ENCODE measurements at places on chromosomes 2 and 18.

DNA sequence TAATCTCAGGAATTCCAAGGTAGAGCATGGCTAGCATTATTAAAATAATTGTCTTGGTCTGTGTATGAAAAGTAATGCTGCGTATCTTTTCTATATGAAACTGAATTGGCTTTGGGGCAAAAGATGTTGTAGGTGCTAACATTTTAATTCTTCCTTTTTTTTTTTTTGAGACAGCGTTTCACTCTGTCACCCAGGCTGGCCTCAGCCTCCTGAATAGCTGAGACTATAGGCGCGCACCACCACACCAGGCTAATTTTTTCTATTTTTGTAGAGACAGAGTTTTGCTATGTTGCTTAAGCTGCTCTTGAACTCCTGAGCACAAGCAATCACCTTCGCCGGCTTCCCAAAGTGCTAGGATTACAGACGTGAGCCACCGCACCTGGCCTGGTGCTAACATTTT lies 172.6 kb upstream of the STON1 start:
- no peak for DNase-seq

DNA sequence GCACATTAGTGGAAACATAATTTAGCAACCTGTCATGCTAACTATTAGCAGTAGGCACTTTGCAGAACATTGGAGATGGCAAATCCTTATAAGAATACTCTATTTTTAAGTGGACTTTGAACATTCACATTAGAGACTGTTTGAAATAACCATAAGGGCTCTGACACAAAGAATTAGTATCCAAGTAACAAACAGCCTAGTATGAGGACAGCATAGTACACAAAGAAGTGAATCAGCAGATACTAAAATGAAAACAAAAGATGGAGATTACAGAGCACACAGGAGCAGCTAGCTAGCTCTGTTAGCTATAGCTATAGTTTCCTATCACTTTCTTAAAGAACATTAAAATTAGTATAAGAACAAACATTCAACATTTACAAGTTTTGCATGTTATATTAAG lies 256.3 kb upstream of the SPOPL start:
- DNase-seq: no peak

- no peak for DNase-seq
Observed at GRCh38 chr2:64412671-64413070, 41.3 kb upstream of the LGALSL start.

DNA sequence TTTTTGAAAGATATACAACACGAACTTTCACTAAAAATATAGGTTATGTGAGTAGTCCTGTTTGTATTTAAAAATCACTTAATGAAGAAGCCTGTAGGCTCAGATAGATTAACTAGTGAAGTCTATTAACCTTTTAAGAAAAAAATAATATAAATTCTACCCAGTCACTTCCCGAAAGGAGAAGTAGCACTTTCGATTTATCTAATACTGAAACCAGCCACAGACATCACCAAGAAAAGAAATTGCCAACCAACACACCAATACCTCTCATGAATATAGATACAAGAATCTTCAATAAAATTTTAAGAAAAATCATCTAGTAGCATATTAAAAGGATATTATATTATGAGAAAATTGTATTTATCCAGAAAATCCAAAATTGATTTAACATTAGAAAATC lies 160.5 kb downstream of the GALNT13 start:
- DNase-seq: no peak

GRCh38 chr2:199922856-199923255 lies 11.8 kb downstream of the C2orf69 start:
- no peak for DNase-seq

DNA sequence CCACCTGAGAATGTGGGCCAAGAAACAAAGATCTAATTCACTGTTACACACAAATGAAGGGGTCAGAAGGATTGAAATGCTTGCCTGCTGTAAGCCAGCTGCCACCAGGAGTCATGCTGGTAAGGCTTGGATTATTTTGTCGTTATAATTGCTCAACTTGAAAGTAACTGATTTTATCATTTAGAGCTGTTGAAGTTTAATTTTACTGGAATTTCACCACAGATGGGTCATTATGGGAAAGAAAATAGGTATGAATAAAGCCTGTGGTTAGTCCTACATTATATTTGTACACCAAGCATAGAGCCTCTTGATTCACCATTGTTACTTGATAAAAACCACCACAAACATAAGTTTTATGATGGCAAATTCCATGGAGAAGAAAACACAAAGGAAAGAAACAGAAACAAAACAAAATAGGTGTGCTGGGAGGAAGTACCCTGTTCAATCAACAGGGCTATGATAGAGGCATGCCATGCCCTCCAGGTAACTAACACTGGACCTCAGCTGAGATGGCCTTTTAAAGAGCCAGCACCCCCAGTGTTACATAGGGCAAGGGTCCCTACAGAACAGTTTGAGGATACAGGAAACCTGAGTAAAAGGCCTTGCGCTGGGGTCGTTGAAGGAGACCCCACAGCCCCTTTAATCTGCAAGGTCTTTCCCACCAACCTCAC lies 3.0 kb downstream of the CLEC4F start:
- DNase-seq: no peak

DNA sequence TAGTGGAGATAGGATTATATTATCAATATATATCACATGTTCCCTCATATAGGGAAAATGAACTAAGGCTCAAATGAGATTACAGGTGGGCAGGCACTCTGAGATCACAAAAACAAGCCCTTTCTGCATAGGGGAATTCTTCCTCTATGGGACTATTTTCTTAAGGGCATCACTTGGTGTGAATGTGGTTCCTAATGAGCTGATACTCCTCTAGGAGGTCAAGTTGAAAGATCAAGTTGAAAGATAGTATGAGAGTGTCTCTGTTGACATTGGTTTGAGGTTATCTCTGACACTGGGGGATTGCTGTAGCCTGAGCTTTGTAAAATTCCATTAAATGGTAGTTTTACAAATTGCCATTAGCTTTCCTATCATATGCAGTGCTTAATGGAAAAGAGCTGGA lies 270.4 kb downstream of the PRKCE start:
- DNase-seq: no peak

GRCh38 chr18:45106331-45106774 lies 425.7 kb downstream of the SETBP1 start:
- DNase-seq: peak; percentile 82

DNA sequence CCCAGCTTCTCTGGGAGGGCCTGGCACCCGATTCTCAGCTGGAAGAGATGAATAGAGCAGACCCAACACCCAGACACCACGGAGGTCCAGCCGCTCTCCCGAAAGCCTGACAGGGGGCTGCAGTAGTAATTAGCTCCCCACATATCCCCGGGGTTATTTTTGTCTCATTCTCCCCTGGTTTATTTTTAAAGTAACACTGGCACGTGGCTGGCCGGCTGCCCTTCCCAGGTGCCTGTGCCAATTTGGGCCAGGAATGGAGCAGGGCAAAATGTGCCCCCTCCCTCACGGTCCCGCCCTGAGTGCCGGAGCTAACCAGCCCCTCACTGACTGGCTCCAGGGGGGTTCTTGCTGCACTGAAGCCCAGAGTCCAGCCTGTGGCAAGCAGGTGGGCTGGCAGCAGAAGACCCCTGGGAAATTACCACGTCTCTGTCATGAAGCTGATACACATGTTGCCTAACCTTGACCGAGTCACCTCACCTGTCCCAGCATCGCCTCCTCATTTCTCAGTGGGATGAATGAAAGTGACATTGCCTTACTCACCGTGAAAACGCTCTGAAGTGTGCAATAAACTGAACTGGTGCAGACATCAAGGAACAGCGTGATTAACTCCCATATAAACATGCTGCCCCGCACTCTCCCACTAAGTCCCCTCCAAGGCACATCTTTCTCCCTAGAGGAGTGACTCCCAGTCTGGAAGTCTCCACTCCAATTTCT lies 18.4 kb downstream of the KCNK3 start:
- no peak for DNase-seq

- DNase-seq: no peak
Observed at GRCh38 chr2:23756593-23757292, 170.2 kb downstream of the ATAD2B start.

DNA sequence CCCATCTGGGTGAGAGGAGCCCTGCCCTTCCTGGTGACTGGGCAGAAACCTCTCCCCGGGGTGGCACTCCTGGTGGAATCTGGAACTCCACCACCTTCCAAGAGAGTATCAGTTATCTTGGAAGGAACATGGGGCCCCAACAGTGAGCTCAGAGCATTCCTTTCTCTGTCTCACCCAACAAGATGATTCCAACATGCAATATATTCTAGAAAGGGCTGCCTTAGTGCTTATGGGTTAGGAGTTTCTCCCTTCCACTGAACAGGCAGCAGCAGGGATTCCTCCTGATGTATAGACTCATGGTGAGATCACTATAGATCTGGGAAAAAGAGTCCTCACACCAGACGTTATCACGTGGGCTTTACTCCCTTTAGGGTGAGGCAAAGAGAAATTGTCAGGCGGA lies 147.1 kb downstream of the COL4A4 start:
- no peak for DNase-seq

DNA sequence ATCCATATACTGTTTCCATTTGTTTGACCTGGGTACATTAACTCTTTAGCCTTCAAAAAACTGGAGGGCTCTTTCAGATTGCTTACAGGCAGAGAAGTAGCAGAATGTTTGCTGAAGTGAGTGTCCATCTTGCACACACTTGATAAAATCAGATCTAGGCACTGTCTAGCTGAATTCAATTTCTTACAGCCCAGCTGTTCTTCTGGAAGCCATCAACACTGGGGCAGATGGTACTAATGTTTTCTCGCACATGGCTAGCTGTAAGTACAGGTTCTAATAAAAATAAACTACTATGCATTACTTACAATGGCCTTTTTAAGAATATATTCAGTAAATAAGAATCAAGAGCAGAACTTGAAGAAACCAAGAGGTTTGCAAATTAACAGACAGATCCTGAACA lies 175.9 kb downstream of the NBAS start:
- no peak for DNase-seq

- peak; percentile 24 for DNase-seq
Observed at GRCh38 chr2:12716282-12717190, at the start of gene TRIB2. TSS of gene TRIB2 (plus strand) at chr2:12716936. CDS start at chr2:12718308, 1,372 bp downstream.

DNA sequence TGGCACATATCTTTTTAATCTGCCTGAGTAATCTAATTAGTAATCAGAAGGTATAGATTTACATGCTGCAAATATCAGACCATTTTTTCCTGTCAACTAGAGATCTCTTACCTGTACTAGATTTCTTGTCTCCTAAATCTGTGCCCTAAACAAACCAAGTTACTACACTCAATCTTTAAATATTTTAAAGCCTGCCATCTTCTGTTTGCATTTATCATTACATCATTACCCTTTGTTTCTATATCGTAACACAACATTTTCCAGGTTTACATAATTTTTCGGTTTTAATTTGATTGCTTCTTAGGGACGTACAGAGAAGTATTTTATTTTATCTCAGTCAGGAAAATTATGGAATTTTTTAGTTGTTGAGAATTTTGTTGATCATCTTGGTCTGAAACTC lies 25.7 kb downstream of the PSMA8 start:
- peak; percentile 3 for DNase-seq

DNA sequence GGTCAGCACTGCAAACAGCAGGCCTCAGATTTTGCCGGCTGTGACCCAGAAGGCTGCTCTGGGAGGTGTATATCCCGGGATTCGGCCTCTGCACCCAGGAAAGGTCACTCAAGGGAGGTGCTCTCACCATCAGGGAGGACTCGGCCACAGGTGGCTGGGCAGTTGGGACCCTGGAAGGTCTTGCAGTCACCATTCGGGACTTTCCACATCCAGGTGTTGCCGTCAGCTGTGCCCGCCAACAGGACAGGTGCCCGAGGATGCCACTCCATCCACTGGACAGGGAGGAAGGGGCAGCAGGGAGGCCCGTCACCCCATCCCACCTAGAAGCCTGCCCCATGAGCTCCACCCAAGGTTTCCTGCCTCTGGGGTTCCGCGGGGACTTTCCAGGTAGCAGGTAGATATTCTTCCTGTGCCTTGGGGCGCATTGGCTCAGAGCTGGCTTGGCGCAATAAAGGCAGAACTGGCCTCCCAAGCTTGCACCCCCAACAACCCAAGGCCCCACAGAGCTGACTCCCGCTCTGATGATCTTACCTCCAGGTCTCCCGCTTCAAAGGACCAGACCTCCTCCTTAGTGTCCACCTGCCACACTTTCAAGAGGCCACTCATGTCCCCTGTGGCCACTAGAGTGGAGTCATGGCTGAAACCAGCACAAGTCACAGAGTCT lies 3.5 kb downstream of the AAMP start:
- DNase-seq: no peak

DNA sequence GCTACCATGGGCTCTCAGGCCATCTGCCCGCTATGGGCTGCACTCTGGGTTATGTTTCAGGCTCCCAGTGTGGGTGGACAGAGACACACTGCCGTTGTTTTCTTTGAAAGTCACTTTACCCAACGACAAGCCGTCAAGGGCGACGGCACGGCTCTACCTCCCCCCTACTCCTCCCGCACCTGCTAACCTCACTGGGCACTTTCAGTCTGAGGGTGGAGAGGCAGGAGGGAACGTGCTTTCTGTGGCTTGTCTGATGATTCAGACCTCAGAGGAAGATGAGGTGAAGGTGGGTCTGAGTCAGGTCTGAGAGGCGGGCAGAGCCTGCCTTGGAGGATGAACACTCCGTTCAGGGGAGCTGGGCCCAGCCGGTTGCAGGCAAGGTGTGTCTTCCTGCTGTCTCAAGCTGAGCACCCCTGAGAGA lies 147.6 kb upstream of the HDAC4 start:
- DNase-seq: no peak

All from AML-193 (cell line).